ENCODE measurements at places on chromosomes 5 and 9.

DNA sequence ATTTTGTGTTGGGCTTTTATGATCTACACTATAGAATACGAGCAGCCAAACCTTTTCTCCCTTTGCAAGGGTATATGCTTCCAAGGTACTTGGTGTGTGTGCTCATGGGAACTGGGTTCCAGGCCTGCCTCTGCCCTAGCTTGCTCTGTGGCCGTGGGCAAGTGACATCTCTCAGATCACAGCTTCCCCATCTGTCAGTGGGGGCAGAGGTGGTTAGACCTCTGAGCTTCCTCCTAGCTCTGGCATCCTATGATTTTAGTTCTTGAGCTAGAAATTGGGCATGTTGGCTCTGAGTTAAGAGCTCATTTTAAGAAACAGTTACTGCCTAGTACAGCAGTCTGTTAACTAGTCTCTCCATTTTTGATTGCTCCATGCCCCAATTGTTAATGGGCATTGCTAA, 12.5 kb upstream of the CCNJL start:
- DNase-seq = no peak

- no peak for DNase-seq
Observed at GRCh38 chr5:181255276-181255675, 5.7 kb downstream of the TRIM52 start.

DNA sequence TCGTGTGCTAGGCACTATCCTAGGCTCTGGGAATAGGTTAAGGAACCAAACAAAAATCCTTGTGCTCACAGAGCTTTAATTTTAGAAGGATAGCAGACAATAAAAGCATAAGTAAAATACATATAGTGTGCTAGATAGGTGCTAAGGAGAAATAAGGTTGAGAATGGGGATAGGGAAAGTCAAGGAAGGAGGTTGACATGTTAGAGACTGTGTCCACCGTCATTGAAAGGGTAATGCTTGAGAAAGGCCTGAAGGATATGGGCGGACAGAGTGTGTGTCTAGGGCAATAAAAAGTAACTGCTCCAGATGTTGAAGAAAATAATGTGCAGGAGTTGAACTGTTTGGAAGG, 482 bp upstream of the TDRD7 start:
- DNase-seq = no peak

DNA sequence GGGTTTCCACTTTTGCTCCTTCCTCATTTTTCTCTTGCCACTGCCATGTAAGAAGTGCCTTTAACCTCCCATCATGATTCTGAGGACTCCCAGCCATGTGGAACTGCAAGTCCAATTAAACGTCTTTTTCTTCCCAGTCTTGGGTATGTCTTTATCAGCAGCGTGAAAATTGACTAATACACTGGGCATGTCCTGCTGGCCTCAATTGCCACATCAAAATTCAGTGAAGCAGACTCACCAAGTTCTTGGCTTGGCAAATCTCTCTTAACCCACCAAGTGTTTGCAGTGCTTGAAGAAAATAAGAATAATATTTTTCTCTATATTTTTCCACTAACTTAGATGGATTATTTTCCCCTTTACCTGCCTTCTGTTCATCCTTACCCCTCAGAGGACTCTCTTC, 212.0 kb downstream of the BRINP1 start:
- no peak for DNase-seq

DNA sequence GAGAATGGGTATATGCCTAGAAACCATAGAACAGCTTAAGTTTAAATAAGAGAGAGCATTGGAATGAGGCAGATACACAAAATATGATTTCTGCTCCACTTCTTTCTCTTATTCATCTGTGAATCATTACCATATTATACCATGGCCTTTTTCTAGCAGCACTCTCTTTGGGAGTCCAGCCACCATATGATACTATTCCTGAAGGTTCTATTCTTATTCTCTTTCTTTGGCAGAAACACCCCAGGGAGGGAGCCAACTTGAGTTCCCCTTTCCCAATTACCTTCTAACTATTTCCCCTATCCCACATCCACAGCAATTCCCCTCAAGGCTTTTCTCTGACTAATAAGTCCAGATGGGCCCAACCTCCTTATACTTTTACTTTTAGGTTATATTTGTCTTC, 55.9 kb downstream of the NDUFAF2 start:
- DNase-seq = no peak

DNA sequence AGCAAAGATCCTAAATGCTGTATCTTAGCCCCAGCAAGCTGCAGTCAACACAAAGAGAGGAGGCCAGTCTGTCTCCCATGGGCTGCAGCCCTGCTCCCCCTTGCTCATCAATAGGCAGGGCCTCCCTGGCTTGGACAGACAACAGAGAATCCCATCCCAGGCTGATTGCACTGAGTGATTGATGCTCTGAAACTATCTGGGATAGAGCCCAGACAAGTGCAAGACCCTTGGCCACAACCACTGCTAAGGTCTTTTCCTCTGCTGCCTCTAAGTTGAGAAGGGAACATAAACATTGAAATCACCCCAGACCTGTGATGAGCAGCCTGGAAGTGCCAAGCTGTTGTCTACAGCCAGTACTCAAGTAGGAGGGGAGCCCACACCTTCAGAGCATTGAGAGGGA, 661.0 kb upstream of the CDH18 start:
- no peak for DNase-seq

DNA sequence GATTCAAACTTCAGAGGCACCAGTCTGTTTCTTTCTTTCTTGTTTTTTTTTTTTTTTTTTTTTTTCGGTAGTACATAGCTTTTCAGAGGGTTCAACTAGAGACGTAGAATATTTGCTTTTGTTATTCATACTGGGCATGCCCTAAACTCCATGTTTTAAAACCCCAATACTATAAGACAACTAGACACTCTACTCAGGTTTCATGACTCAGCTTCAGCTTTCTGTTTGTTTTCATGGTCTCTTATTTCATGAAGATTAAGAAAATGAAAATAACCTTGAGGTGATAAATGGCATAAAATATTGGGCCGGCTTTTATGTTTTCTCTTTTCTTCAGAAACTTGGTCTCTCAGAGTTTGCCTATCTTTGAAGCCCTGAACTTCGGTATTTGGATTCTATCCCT, 2126.3 kb upstream of the ACO1 start:
- no peak for DNase-seq

GRCh38 chr5:107468276-107468675, 202.5 kb downstream of the EFNA5 start:
- no peak for DNase-seq

DNA sequence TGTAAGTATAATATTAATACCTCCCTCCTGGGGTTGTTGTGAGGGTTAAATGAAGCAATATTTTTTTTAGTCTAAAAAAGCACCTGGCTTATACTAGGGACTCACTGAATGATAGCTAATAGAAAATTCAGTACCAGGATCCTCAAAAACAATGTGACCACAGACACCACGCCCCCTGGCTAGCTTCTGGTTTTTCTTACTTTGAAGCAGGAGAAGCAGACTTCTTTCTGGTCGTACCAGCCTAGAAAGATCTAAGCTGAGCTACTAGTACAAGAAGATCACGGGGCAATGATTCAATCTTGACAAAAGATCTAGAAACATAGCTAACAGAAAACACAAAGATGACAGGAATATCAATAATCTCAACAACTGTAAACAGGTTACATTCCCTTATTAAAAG, 218.5 kb upstream of the SLC30A5 start:
- no peak for DNase-seq

- DNase-seq = no peak
Observed at GRCh38 chr5:7208938-7209337, 187.0 kb upstream of the ADCY2 start.

DNA sequence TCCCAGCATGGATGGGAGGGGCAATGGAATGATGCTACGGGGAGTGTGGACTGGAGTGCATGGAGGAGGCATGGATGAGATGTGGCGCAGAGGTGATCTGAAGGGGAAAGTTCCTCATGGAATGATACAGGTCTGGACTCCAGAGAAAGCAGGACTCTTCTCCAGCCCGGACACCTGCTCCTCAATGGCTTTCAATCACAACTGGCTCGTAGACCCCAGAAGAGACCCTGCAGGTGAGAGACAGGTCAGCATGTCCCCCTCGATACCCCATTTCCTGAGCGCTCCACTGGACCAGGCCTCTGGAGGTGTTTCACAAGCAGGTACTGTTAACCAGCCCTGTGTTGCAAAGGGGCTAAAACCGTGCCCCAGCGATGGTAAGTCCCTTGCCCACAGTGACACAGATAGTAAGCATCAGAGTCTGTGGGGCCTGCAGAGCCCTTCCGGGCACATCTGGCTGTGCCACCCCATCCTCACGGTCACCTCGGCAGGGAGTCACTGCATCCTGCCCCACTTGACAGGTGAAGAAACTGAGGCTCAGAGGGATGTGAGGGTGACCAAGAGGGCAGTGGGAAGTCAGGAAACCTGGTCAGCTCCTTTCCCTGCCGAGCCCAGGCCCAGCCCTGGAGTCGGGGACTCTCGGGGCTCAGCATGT, 5.5 kb upstream of the DPM2 start:
- no peak for DNase-seq
